ENCODE measurements at places on chromosomes 5 and 9.

GRCh38 chr5:149870232-149870631, 74.4 kb downstream of the PDE6A start:
- DNase-seq = no peak

DNA sequence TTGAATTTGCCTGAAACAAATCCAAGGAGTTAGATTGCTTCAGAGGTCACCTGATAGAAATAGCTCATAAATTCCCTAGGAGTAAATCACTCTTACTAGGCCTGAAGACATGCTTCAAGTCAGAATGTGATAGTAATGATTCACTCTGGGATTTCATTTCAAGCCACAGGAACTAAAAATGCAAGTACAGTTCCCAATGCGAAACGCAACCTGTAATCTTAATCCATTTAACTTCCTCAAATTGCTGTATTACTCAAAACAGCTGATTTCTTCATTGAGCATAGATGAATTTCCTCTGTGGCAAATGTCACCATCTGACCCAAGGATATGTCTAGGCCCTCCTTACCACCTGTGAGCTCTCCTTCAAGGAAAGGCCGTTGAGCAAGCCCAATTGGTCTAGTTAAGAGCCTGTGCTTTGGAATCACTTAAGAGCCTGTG, 32.1 kb upstream of the IL6ST start:
- peak; percentile 65 for DNase-seq

DNA sequence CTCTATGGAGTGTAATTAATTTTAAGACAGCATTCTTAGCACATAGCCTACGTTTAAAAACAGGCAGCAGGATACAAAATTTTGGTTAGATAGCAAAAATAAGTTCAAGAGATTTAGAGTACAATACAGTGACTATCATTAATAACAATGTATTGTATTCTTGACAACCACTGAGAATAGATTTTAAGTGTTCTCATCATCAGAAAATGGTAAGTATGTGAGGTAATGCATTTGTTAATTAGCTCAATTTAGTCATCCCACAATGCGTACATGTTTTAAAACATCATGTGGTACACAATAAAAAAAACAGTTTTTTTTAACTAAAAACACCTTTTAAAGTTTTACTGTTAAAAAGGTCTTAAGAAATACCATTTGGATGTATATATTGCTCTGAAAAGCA, 94.2 kb downstream of the MUSK start:
- no peak for DNase-seq

DNA sequence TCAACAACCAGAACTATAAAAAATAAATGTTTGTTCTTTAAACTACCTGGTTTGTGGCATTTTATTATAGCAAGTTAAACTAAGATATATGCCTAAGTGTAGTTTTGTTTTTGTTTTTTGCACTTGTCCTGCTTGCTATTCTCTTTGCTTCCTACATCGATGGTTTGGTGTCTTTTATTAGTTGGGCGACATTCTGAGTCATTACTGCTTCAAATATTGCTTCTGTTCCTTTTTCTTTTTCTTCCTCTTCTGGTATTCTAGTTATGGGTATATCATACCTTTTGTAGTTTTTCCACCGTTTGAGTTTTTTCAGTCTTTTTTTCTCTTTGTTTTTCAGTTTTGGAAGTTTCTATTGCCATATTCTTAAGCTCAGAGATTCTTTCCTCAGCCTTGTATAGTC, 86.9 kb downstream of the MACIR start:
- no peak for DNase-seq

DNA sequence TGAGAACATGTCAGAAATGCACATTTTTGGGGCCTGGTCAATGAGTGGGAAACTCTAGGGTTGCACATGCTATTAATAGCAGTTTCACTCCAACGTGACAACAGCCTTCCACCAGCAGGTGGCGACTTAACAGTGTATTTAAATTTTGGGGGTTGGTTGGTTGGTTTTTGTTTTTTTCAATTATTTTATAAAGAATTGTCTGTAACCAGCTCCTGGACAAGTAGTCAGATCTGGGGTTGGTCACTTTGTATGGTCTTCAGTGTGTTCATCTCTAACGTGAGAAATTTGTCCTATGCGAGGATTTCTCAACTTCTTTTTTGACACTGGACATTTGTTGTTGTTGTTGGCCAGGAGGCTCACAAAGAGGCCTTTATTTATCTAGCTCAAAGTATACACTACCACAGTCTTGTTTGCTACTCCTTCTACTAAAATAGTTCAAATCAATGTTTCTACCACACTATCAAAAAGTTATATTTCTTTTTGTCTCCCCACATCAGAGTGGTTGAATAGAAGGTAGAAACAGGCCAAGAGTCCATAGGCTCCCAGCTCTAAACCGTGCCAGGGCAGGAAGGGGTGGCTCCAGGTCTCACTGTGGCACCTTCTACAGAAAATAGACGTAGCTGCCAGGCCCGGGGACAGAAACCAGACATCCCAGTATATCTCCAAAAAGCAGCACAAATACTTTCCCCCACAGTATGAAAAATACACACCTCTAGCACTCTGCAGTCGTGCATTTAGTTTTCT, 110.4 kb downstream of the TRPM6 start:
- DNase-seq = peak; percentile 80

DNA sequence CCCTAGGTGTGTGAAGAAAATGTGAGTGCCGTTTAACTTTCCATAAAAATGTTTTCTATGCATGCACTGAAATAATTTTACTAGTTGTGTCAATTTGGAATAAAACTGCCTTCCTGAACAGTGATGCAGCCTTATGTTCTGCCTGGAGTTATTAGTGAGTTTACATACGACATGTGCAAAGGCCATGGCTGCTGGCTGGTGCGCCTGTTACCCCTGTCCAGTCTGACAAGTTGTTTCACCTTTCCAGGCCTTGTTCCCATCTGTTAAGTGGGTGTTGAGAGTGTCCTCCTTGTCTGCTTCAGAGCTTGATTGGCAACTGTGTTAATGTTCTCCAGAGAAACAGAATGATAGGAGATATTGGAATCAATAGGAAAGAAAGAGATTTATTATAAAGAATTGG, 60.6 kb downstream of the TJP2 start:
- no peak for DNase-seq

Data from OCI-M1 (cell line).